ENCODE measurements at places on chromosomes 16 and 17.

DNA sequence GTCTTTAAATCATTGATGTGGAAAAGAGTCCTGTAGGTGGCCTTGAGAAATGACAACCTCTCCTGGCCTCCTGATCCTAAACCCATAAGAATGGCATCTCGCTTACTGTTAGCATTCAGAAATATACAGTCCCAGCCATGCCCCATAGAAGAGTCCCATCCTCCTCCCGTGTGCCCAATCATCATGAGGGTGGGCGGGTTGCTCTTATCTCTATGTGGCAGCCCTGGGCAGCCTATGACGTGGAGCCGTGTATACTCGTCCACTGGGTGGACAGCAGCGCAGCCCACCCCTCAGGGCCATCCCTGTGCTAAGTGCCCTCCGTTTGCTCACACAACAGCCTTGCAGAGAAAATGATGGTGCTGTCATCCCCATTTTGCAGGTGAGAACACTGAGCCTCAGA, 105.3 kb downstream of the AMFR start:
- no peak for DNase-seq

- no peak for DNase-seq
Measured at GRCh38 chr17:61333136-61333535, 66.5 kb upstream of the TBX2 start.

- DNase-seq, result no peak
Measured at GRCh38 chr16:81899601-81900000, 111.7 kb downstream of the SDR42E1 start.

DNA sequence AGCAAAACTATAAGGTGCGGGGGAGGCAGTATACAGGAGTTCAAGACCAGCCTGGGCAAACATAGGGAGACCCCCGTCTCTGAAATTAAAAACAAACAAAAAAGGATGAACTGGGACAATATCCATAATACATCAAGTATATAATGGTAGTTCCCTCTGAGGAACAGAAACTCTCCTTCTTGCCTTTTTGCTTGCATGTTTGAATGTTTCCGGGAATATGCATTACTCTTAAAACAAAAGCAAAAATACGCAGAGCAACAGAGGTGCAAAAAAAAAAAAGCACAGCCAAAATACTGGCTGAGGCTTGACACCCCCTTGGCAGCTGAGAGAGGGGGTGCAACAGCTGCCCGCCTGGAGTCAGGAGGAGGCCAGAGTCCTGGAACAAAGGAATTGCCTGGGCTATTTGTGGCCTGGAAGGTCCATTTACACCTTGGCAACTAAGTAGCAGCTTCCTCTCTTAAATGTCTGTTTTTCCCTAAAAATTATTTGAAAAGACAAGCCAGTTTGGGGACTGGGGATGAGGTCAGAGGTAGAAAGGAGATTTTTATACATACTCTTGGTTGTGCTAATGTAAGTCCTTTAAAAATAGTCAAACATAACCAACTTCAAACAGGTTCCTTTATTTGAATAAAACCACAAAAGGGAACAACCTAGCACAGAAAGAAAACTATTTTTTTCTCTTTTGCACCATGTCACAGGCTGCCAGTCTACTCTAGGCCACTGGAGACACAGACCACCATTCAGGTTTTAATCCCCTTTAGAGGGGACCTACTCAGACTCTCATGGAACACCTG, 19.5 kb downstream of the USP7 start:
- no peak for DNase-seq

DNA sequence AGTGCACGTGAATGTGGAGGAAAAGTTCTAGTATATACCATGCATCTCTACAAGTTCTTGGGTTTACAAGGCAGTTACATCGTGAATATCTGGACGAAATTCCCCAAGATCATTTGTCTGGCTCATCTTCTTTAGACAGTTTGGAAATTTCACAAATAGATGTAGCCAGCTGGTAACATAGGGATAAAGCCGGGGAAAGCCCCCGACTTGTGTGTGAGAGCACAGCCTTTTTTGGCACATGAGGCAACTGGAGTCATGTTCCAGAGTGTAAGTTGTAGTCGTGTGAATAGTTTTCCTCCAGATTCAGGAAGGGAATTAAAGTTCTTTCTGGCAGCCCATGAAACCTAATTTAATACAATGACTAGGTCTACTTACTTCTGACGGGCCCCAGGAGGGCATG, 62.3 kb downstream of the MARCHF10 start:
- no peak for DNase-seq

- no peak for DNase-seq
Measured at GRCh38 chr17:82623707-82624106, 24.5 kb downstream of the WDR45B start.

DNA sequence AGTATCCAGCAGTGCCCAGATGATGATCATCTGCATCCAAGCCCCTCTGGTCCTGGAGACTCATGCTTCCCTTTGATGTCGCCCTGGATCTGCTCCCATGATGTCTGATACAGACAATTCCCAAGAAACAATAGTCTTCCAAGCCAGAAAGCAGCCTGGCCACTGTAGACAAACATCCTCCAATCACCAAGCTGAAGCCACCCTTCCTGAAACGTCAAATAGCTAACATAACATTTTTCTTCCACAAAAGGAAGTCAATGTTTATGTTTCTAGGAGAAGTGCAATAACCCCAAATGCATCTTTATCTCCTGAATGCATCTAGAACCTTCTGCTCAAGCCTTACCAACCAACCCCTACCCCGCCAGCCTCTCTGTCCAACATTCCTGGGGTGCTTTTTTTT, 1.2 kb upstream of the DPEP2 start:
- DNase-seq, result no peak

- no peak for DNase-seq
Measured at GRCh38 chr16:75099738-75100602, 16.6 kb downstream of the LDHD start.

DNA sequence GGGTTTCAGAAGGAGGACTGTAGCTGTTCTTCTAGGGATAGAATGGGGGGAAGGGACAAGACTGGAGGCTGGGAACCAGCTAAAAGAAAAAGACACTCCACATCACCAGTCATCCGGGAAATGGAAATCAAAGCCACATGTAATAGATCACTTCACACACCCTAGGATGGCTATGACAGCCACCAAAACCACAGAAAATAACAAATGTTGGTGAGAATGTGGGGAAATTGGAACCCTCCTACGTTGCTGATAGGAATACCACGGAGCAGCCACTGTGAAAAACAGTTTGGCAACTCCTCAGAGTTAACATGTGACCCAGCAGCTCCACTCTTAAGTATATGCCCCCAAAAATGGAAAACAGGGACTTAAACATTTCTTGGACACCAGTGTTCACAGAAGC, 2.3 kb downstream of the TLE7 start:
- no peak for DNase-seq

DNA sequence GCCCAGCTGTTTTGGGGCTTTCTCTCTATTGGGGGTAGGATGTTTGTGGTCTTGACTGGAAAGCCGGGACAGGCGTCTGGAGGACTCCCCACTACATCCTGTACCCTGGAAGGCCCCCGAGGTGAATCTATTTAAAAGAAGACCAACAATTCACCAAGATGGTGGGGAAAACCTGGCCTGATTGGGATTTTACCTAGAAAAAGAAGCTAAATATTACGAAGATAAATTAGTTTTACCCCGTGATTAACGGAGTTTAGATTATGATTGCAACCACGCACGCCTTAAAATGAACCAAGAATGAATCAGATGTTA, 779 bp upstream of the CCDC102A start:
- DNase-seq, result no peak

DNA sequence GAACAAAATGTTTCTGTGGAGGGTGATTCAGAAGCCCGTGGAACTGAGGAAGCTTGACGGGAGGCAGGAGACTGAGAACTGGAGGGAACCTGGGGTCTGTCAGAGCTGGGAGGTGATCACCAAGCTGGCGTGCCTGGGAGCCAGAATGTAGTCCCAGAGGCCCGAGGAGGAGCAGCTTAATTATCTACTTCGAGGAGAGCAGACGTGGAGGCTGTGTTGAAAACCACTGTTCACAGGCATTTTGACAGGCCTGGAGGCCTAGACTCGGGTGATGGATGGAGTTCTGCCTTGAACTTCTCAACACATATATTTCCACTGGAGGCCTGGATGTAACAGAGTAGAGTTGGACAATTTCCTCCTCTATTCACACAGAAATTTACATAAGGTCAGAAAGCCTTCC, 177.7 kb upstream of the SALL1 start:
- no peak for DNase-seq

DNA sequence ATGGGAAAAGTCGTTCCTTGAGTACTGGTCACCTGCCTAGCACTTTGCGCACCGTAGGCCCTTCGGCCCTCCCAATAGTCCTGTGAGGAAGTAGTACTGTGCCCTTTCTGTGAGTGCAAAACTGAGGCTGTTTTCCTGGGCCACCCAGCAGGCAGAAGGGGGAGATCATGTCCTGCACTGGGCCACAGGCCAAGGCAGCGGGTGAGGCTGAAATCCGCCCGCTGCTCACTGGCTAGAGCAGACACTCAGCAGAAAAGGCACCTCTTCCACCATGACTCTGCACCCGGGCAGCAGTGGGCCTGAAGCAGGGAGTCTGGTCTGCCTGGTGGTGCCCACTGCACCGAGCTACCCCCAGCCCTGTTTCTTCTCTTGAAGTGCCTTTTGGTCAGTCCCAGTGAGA, 20.2 kb downstream of the METTL22 start:
- no peak for DNase-seq

GRCh38 chr17:36149296-36149820, 27.1 kb downstream of the TBC1D3B start:
- DNase-seq, result no peak

DNA sequence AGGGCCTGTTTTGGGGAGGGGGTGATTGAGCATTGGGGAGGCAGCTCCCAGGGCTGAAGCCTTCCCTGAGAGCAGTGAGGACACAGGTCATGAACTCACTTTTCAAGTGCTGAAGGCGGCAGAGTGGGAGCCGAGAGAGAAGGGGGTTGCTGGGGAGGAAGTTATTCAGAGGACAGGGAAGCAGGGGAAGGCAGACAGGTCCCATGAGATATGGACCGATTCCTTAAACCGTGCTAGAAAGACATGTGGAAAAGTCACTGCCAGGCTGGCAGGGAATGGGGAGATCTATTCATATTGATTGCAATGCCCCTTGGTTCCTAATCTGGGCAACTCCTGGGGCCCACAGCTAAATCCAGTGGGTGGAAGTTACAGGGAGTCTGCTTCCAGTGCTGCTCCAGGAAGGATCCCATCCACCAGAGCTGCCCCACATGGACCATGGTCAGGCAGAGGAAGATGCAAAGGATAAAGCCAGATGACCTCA, 1.1 kb downstream of the CCL4 start:
- no peak for DNase-seq

- no peak for DNase-seq
Measured at GRCh38 chr16:80725566-80726162, 78.7 kb downstream of the CDYL2 start.

DNA sequence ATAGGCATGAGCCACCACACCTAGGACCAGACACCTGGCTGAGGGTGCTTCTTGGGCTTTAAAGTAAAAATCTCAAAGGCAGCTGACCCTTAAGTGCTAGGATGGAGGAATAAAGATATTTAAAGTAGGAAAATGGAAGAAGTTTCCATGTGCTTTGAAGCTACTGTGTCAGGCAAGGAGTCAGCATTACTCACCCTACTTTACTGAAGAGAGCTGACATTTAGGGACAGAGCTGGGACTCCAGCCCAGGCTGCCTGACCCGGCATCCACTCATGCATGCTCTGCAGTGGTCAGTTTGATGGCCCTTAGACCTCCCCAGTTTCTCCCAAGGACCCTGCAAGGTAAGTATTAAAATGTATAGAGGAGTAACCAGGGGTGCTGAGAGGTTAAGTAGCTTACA, 124.7 kb upstream of the PLCG2 start:
- no peak for DNase-seq

GRCh38 chr16:10370096-10370726, 15.7 kb upstream of the ATF7IP2 start:
- DNase-seq, result no peak

- peak; percentile 91 for DNase-seq
Measured at GRCh38 chr17:31558748-31559583, 167.5 kb downstream of the RAB11FIP4 start.

DNA sequence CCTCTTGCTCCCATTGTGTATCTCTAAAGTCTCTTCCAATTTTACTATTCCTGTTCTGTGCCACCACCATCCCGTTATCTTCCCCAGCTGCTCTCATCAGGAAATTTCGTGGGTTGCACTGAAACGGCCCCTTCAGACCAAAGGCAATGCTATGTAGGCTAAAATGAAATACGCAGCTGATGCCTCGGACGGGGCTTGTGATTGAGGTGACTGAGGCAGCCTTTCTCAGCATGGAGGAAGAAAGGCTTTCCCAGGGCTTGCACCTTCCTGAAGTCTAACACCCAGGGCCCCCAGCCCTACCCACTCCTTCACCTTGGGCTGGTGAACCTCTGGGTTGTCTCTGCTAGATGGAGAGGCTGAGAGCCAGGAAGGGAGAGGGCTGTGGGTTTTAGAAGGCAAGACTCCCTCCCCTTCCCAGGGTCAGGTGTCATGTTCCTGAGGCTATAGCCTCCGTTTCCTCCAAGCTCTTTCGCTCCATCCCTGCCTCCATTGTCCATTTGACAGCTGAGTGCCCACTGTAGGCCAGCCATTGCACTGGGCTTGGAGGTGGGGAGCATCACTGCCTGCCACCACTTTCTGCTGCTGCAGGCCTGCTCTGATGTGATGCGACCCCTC, 7.8 kb downstream of the CCDC200 start:
- DNase-seq, result no peak

DNA sequence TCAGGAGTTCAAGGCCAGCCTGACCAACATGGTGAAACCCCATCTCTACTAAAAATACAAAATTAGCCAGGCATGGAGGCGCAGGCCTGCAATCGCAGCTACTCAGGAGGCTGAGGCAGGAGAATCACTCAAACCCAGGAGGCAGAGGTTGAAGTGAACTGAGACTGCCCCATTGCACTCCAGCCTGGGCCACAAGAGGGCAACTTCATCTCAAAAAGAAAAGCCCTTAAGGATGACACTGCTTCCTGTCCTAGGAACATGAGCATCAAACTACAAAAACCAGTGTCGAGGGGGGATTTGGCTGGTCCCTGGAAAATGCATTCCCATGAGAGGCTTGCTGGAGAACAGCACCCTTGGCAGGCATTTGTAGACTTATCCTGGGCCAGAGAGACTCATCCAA, 449.5 kb upstream of the PSMD7 start:
- no peak for DNase-seq

- no peak for DNase-seq
Measured at GRCh38 chr16:26952411-26952810, 114.3 kb upstream of the C16orf82 start.

DNA sequence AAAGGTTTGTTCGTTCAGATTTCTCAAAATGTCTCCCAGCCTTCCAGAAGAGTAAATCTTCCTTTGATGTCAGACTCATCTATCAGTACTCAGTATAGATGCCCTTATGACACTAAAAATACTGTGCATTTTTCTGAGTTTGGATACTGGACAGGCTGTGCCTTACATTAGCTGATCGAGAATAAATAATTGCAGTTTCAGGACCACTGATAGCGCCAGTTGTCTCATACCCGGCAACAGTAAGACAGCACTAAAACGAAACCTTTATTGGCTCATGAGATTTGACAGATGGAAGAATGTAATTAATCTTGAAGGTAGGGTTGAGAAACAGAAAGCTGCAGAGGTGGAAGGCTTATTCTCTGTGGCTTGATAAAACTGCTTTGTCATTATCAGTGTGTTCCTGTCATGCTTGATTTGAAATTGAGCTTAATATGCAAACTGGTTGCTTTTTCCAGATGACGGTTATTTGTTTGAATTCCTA, 1.2 kb downstream of the ATP6V0A1 start:
- DNase-seq, result no peak
